ENCODE measurements at places on chromosomes 12 and 14. TPM values are rescaled to one million over a fixed set of nuclear protein-coding genes. Genes with fewer than 3 reads are reported as not detected.

- H3K27ac ChIP-seq: no peak overlapping the region
- H3K4me3 ChIP-seq: no peak overlapping the region
- no peaks in the 10 kb centered on the region for H3K27me3 ChIP-seq
- no peak for DNase-seq
- no peaks in the 10 kb centered on the region for H3K36me3 ChIP-seq
Measured at GRCh38 chr12:124130691-124131591, 157.9 kb downstream of the ZNF664 start.

- H3K27me3 ChIP-seq: no peaks in the 10 kb centered on the region
- peaks cover 12% of the 10 kb centered on the region for H3K36me3 ChIP-seq
- H3K4me3 ChIP-seq: no peak overlapping the region
- no peak for DNase-seq
- peaks cover 29% of the 10 kb centered on the region for H3K4me1 ChIP-seq
- no peak overlapping the region for H3K27ac ChIP-seq
Measured at GRCh38 chr12:63995512-63995911, 151.0 kb downstream of the SRGAP1 start.

- no peak for DNase-seq
- peaks cover 6% of the 10 kb centered on the region for H3K4me1 ChIP-seq
- H3K4me3 ChIP-seq: no peak overlapping the region
- H3K36me3 ChIP-seq: no peaks in the 10 kb centered on the region
- no peak overlapping the region for H3K27ac ChIP-seq
- no peaks in the 10 kb centered on the region for H3K27me3 ChIP-seq
Measured at GRCh38 chr12:125228519-125229260, 163.5 kb downstream of the AACS start.

The KRT75 gene
- not detected for total RNA-seq

- peaks cover 86% of the 10 kb centered on the region for H3K4me1 ChIP-seq
- no peak for DNase-seq
- H3K4me3 ChIP-seq: peak overlapping the region; percentile 96
- H3K27me3 ChIP-seq: no peaks in the 10 kb centered on the region
Measured at GRCh38 chr12:16346958-16347357, 487 bp upstream of the MGST1 start.

DNA sequence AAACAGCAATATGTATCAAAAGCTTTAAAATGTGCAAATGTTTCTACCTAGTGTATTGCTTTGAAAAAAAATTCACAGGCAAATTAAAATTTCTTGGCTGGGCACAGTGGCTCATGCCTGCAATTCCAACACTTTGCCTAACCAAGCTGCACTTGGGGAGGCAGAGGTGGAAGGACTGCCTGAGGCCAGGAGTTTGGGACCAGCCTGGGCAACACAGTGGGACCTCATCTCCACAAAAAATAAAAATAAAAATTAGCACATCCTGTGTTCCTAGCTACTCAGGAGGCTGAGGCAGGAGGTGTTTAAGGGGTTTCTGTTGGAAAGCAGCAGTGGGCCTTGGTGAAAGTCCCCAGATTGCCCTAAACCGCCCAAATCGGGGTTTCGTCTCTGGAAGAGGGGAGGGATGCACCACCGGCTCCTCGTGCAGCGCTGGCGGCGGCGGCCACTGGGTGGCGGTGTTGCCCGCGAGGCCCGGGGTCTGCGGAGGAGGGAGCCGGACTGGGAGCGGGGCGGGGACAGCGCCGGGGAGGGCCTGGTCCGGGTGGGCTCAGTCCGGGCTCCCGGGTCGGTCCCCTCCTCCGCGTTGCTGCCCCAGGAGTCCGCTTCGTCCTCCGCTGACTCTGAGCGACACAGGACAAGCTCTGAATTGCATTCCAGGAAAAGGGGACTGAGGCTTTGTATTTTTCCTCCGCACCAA is 265.6 kb downstream of the AACS start:
- H3K36me3 ChIP-seq: peaks cover 7% of the 10 kb centered on the region
- no peak overlapping the region for H3K27ac ChIP-seq
- no peaks in the 10 kb centered on the region for H3K27me3 ChIP-seq
- DNase-seq: peak; percentile 92
- peak overlapping the region; percentile 65 for H3K4me3 ChIP-seq

DNA sequence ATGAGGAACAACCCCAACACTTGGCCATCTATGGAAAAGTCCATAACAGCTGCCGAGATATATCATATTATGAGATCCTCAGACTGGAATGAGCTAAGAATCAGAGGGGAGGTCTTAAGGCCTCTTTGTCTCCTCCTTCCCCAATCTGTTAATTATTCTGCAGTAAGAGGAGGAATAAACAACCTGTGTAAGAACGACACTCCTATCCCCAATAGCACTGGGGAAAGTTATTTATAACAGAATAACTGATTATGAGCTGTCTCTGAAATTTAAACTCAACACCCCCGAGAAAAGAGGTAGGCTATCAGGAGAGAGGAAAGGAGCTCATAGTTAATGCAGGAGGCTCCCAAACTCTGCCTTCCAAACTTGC is 68.0 kb downstream of the NIN start:
- peaks cover 8% of the 10 kb centered on the region for H3K4me1 ChIP-seq
- peaks cover 46% of the 10 kb centered on the region for H3K36me3 ChIP-seq
- H3K4me3 ChIP-seq: no peak overlapping the region
- no peaks in the 10 kb centered on the region for H3K27me3 ChIP-seq
- DNase-seq: no peak

DNA sequence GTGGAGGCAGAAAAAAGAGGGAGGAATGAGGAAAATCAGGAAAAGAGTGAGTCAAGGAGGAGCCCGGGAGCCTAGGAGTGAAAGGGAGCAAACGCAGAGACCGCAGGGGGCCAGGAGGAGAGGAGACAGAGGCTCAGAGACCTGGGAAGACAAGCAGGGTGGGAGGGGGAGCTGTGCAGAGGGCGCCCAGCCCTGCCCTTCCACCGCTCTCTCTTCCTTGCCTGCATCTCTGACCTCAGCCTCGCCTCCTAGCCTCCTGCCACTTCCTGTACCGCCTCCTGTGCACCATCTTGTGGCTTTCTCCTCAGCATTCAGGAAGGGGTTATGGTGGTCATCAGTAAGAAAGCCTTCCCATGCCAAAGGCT is 1.3 kb downstream of the CLSTN3 start:
- no peak overlapping the region for H3K27ac ChIP-seq
- peak overlapping the region; percentile 92 for H3K4me3 ChIP-seq
- no peak for DNase-seq
- H3K4me1 ChIP-seq: peaks cover 25% of the 10 kb centered on the region

DNA sequence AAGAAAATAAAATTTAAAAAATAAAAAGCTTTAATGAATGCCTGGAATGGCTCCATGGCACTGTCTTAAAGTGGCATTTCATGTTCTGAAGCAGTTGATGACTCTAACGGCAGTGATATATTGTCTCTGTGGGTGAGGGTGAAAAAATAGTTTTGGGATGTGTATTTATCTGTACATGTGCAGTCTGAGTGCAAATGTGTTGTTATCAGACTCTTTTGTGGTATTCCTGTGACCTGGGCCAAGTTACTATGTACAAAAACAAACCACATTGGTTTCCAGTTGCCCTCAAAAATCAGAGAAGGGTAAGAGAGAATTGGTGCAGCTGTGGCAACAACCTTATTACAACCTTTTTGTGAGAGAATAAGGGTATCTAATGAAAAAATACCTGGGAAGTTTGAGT is 81.7 kb upstream of the CCDC91 start:
- no peaks in the 10 kb centered on the region for H3K36me3 ChIP-seq
- H3K4me3 ChIP-seq: no peak overlapping the region
- H3K27me3 ChIP-seq: no peaks in the 10 kb centered on the region
- DNase-seq: no peak
- no peaks in the 10 kb centered on the region for H3K4me1 ChIP-seq
- no peak overlapping the region for H3K27ac ChIP-seq

DNA sequence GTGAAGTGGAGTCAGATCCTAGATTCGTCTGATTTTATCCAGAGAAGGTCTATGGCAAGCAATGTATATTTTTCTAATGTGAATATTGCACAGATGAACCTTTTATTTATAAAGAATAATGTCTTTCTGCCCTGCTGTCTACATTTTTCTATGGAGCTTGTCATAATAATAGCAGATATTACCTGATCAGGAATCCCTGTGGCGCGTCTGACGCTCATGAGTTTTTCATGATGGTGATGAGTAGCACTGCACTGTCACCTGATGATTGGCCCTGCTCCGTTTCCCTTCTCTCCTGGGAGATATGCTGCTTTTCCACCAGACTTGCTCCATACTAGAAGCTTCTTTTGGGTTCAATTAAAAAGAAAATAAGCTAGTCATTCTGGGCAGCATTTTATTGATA is 20.5 kb downstream of the CINP start:
- H3K27ac ChIP-seq: no peak overlapping the region
- no peaks in the 10 kb centered on the region for H3K27me3 ChIP-seq
- H3K36me3 ChIP-seq: peaks cover 5% of the 10 kb centered on the region
- H3K4me3 ChIP-seq: no peak overlapping the region
- DNase-seq: no peak
- no peaks in the 10 kb centered on the region for H3K4me1 ChIP-seq

The LRP1-AS gene
- total RNA-seq: not detected

DNA sequence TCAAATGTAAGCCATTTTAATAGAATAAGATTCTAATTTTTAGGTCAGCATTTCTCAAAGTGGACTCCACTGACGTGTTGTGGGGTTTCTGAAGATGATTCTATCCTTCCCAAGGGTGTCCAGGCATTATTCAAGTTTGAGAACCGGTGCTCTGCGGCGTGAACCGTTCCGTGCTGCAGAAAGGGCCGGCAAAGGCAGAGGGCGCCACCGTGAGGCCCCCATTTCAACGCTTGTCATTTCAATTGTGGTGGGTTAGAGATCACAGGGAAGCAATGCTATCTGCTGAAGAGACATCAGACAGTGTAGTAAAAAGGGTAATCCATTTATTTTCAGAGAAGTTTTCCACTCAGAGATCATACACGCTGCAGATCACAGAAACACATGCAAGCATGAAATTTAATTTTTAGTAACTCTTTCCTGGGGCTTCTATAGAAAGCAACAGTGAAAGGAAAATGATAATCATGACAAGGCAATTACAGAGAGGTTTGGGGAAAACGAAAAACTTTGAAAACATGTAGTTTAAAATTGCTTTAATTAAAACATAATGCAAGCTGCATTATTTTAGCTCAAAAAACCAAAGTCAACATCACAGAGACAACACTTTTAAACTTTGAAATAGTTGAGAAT is 201.7 kb downstream of the EXOC5 start:
- H3K4me3 ChIP-seq: no peak overlapping the region
- H3K27ac ChIP-seq: no peak overlapping the region
- H3K27me3 ChIP-seq: peaks cover 22% of the 10 kb centered on the region
- H3K36me3 ChIP-seq: no peaks in the 10 kb centered on the region

The BICDL1 gene
- total RNA-seq: 5.2 TPM

- peaks cover 16% of the 10 kb centered on the region for H3K4me1 ChIP-seq
- DNase-seq: no peak
- no peaks in the 10 kb centered on the region for H3K27me3 ChIP-seq
Measured at GRCh38 chr12:122747224-122748135, 5.1 kb upstream of the DENR start.

DNA sequence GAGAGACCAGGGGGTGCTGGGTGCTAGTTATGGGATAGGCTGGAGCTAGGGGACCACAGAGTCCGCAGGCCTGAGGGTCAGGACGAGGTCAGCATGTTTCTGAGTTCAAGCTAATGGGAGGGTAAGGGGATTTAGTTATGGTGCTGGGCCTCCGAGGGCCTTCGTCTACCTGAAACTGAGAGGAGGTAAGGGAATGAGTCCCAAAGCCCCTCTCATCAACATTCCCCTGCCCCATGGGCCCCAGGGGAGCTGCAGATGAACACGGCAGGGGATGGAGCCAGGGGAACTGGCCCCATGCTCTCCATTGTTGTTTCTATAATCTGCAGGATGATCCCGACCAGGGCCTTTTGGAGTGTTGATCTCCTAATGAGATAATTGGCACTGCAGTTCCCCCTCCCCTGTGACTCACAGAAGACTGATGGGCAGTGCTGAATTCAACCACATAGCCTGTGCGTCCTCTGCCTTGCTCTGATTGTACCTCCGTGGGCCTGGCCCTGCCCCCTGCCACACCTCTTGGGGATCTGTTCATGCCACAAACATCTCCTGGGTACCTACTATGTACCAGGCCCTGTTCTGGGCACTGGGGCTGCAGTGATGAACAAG is 21.4 kb downstream of the FAIM2 start:
- H3K27me3 ChIP-seq: peaks cover 8% of the 10 kb centered on the region
- H3K4me1 ChIP-seq: peaks cover 26% of the 10 kb centered on the region
- no peaks in the 10 kb centered on the region for H3K36me3 ChIP-seq
- no peak overlapping the region for H3K4me3 ChIP-seq
- H3K27ac ChIP-seq: no peak overlapping the region
- no peak for DNase-seq

DNA sequence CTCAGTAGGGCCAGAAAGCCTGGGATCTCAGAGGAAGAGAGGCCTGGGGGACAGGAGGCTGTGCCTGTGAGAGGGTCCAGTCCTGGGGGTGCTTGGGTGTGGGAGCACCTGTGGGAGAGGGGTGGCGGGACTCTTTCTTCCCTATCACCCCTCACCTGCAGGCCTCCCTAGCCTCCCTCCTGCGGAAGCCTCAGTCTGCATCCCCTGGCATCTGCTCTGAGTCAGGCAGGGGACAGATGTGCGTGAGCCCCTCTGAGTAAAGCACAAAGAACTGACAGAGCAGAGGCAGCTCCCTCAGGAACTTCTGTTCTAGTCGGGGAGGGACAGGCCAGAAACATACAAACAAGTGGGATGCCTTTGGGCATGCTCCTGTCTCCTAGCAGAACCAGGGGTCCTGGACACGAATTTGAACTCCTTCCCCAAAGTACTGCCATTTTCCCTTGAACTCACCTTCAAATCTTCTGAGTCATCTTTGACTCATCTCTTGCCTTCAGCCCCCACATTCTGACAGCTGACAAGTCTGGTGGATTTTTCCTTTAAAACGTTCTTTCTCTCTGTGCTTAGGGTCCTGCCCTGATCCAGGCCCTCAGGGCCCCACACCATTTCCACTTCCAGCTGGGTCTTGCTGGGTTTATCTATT is 8.5 kb upstream of the HSP90AA1 start:
- peaks cover 12% of the 10 kb centered on the region for H3K4me1 ChIP-seq
- peak overlapping the region; percentile 41 for H3K4me3 ChIP-seq
- no peaks in the 10 kb centered on the region for H3K27me3 ChIP-seq
- peak overlapping the region; percentile 70 for H3K27ac ChIP-seq
- no peak for DNase-seq

The STK38L gene
- total RNA-seq: 34.2 TPM

The KRT6B gene
- not detected for total RNA-seq

DNA sequence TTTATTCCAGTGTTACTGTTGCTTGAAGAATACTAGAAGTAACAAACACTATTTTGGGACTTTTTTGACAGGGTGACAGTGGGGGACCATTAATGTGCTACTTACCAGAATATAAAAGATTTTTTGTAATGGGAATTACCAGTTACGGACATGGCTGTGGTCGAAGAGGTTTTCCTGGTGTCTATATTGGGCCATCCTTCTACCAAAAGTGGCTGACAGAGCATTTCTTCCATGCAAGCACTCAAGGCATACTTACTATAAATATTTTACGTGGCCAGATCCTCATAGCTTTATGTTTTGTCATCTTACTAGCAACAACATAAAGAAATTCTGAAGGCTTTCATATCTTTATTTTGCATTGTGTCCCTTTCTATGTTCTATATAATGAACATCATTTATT is 44.5 kb downstream of the TMPRSS12 start:
- no peaks in the 10 kb centered on the region for H3K36me3 ChIP-seq
- no peak overlapping the region for H3K27ac ChIP-seq
- H3K4me3 ChIP-seq: no peak overlapping the region
- DNase-seq: no peak

GRCh38 chr14:48382961-48383360 is 707.6 kb upstream of the MDGA2 start:
- H3K4me1 ChIP-seq: no peaks in the 10 kb centered on the region
- DNase-seq: no peak
- no peak overlapping the region for H3K27ac ChIP-seq
- no peaks in the 10 kb centered on the region for H3K36me3 ChIP-seq
- H3K4me3 ChIP-seq: no peak overlapping the region

The ST8SIA1 gene
- 64.7 TPM for total RNA-seq

Measured in neural crest cell (in vitro differentiated cells).